ENCODE measurements at places on chromosomes 5 and 9.

DNA sequence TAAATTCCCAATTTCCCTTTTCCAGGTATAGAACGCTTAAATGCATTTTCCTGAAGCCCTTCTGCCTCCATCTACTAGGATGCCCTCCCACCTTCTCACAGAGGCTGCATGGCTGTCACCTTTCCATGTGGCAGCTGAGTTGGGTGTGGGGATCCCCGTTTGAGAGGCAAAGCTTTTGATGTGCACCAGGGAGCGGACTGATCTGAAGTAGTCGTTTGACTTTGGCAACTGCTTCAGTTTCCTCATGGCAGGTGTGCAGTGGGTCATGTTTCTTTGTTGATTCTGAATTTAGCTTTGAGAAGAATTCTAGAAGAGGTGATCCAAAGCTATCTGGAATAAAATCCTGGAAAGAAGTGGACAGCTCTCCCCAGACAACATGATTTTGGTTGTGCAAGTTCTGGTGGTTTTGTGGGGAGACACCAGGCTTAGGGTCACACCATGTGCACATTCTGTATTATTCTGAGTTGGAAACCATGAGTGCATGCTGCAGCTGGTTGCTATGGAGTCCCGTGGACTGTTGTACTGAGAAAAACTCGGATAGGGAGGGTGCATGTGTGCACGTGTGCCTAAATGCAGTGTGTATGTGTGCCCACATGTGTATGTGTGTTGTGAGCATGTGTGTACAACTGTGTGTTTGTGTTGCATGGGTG, 63.5 kb downstream of the GADD45G start:
- DNase-seq = no peak

- no peak for DNase-seq
Measured at GRCh38 chr5:2353211-2353610, 398.3 kb downstream of the IRX2 start.

DNA sequence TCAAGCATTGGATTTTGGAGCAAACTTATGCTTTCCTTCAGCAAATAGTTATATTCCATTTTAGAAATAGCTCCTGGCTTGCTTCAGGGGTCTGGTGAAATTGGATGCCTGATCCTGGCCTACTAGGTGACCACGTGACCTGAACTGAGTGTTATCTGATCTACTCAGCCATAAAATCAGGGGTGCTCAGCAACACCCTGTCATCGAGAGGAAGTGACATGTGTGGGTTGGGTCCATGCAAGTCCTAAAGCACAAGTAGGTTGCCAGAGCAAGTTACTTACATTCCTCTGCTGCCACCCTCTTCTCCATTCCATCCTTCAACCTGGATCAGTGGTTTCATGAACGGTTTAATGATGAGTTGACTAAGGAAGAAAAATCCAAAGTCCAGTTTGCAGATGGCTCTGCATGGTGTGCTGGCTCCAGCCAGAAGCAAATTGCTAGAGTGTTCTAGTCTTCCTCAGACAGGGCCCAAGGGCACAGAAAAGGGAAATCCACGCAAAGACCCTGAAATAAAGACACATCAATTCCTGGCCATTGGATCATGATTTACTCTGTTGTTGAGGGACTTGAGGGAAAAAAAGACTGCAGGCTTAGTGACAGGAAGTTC, 2.8 kb upstream of the FAM193B start:
- no peak for DNase-seq

- DNase-seq = no peak
Measured at GRCh38 chr5:38258319-38259061, at the start of gene EGFLAM. EGFLAM (plus strand) TSS chr5:38258559; CDS start chr5:38258755, 196 bp downstream.

- DNase-seq = no peak
Measured at GRCh38 chr9:82129708-82130107, 141.1 kb downstream of the SPATA31D1 start.
